Esophagus muscularis mucosa (tissue), 4 donors: ENCODE measurements at places on chromosomes 11 and 22.
A peak's percentile ranks its signal among the peaks of the same experiment; 100 is the strongest.

DNA sequence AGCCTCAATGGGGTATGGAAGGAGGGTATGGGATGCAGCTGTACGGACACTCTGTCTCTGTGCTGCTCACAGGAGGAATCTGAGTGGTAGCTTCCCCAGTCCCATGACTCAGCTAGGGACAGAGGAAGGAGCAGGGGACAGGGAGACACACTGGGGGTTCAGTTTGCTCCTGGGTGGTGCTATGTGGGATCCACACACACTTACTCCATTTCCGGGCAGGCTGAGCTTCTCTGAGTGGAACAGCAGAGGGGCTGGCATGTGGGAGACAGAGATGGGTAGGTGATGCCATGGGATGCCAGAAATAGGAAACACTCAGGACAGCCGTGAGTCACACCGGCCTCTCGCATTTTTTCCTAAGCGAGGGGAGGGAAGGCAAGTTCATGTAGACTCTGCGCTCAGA is 59.2 kb upstream of the KIRREL3 start:
- no peak for DNase-seq

- DNase-seq: peak; percentile 77
Measured at GRCh38 chr11:78612721-78613377, 38.2 kb upstream of the NARS2 start.

DNA sequence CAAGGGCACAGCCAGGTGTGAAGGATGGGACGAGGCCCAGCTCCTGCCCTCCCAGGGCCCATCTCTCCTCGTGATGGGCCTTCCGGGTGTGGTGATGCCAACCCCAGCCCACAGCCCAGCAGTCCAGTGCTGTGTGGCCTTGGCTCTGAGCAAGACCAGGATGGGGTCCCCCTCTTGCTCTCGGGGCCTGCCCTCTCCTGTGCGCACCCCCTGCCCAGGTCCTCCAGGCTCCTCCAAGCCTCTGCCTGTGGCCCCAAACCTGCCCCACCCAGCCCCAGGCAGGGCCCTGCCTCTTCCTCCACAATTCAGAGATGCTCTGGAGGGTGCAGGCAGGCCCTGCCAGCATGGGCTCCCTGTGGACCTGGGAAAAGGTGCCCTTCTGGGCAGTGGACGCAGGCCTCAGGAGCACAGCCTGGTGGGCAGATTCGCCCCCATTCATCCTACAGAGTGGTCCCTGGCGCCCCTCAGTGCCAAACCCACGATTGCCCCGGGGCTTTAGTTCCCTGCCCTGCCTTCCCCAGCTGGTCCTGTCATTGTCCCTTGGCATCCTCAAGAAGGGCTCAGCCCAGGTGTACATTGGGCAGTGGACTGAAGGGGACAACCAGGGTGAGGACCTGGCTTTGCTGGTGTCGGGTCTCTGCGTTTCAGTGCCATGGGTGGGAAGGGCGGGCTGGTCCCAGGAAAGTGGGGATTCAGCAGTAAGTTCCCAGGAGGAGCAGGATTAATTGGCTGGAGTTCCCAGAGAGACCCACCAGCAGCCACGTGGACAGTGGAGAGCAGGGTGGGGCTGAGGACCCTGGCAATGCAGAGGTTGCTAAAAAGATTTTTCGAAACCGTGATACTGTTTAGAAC is 19.8 kb downstream of the EIF1AD start:
- DNase-seq: no peak

GRCh38 chr11:100562128-100562527 is 125.0 kb upstream of the ARHGAP42 start:
- no peak for DNase-seq

- DNase-seq: no peak
Measured at GRCh38 chr11:7538466-7539454, 25.0 kb downstream of the PPFIBP2 start.

GRCh38 chr11:115918576-115918975 is 414.4 kb upstream of the CADM1 start:
- DNase-seq: no peak
